NCI-H2029 (cell line): ENCODE measurements at places on chromosomes 2 and 18.

GRCh38 chr2:130829015-130829414 is 7.7 kb upstream of the ARHGEF4 start:
- no peak for DNase-seq

- DNase-seq, result no peak
These were observed 167.1 kb downstream of the PDE1A start for GRCh38 chr2:182259629-182260150.

GRCh38 chr2:181438261-181438660 is 18.9 kb upstream of the ITGA4 start:
- DNase-seq, result no peak

DNA sequence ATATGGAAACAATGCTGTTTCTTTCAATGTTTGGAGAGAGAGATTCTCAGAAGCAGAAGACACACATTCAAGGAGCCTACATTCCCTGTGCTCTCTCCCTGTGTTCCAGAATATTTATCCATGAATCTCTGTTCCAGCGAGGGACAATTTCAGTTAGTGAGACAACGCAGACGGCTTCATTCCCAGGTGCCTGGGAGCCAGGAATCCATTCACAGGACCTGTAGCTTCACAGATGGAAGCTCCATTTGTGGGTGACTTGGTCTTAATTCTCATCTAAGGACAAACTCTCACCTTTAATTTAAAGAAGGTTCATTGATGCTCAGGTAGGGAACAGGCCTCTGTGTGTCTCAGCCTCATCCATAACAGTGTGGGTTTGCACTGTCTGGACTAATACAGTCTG is 1156.6 kb downstream of the RPIA start:
- no peak for DNase-seq

DNA sequence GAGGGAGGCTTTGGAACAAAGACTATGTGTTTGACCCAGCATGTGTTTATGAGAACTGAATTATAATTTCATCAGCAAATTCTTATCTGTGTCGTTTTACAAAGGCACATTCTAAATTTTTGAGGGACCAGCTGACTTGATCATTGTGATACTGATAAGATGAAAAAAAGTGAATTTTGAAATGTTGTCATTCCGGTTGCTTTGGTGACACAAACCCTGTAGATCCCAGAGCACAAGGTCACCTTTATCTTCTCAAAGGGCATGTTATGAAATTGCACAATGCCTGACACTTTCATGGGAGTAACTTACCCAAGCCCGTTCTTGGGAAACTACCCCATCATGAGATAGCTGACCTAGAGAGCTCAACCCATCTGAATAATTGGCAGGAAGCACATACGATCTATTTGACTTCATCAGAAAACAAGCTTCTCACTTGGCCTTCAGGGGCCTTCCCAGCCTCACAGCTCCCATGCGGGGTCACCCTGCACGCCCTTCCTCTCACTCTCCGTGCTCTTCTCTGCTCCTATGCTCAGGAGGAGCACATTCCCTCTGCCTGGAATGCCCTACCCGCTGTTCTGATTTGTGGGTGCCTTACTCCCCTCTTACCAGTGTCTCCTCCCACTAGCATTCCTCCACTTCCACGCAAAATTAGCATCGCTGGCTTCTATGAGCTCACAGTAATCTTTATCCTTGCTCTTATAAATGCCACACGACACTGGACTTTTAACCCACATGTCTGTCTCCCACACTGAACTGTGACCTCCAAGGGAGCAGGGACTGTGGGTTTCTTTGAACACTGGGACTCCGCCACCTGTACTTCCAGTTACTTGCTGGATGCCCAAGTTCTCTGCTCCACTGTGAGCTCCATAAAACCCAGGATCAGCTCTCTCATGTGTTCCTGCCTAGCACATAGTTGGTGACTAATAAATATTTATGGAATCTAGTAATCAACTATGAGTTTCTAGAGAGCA is 555.8 kb upstream of the ID2 start:
- DNase-seq, result no peak

DNA sequence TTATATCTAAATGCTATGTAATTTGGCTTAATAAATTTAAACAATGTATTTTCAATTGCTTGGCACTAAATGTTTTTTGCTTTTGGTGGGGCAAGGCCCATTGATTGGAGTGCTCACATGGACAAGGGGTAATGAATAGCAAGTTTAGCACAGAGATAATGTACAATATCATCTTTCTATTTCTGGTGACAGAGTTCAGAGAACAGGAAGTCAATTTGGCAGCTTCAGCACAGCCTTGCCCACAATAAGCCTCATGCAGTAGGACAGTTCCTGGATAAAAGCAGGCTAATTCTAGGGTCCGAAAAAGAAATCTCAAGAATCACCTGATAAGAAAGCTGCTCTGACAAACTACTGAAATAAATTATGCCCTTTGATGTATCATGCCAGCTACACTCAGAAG is 443.9 kb upstream of the FSHR start:
- no peak for DNase-seq

DNA sequence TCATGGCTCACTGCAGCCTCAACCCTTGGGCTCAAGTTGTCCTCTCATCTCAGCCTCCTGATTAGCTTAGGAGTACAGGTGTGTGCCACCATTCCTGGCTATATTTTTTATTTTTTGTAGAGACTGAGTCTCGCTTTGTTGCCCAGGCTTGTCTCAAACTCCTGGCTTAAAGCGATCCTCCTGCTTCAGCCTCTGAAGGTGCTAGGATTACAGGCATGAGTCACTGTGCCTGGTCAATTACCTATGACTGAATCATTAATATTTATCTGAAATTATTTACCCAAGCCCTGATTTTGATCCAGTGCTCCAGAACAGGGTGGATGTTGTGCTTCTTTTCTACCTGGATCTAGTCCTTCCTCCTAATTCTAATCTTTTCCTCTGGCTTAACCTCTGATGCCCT is 87.8 kb downstream of the MAP2 start:
- no peak for DNase-seq

- DNase-seq, result no peak
These were observed 140.7 kb downstream of the LAMA1 start for GRCh38 chr18:6976935-6977334.

- DNase-seq, result no peak
These were observed 16.1 kb upstream of the ADI1 start for GRCh38 chr2:3535467-3535793.

GRCh38 chr18:3054780-3055179 is 41.8 kb upstream of the LPIN2 start:
- no peak for DNase-seq

GRCh38 chr18:5627776-5628511 is 84.1 kb upstream of the EPB41L3 start:
- DNase-seq, result no peak

DNA sequence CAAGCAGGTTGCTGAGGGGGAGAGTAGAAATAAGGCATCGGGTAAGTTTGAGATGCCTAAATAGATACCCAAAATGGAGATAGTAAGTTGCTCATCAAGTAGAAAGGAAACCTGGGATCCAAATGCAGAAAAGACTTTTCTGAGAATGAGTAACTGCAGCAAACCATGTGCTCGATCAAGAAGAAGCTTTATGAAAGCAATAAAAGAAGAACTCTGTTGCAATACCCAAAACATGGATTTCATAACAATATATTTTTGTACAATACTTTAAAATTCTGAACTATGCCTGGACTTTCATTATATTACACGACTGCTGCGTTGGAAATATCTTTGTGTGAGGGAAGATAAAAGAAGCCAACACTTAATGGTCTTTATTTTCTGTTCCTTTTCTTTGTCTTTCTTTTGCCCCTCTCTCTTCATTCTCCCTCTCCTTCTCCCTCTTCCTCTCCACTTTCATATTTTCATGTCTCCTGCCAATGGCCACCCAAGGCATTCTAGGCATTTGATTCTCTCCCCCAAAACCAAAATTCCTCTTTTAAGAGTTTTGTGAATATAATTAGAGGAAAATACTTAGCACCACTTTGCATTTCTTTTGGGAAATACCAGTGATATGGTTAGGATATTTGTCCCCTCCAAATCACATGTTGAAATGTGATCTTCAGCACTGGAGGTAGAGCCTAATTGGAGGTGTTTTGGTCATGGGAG is 257.6 kb downstream of the MREG start:
- no peak for DNase-seq

GRCh38 chr2:109120166-109120565 is 8.8 kb upstream of the SH3RF3 start:
- no peak for DNase-seq

DNA sequence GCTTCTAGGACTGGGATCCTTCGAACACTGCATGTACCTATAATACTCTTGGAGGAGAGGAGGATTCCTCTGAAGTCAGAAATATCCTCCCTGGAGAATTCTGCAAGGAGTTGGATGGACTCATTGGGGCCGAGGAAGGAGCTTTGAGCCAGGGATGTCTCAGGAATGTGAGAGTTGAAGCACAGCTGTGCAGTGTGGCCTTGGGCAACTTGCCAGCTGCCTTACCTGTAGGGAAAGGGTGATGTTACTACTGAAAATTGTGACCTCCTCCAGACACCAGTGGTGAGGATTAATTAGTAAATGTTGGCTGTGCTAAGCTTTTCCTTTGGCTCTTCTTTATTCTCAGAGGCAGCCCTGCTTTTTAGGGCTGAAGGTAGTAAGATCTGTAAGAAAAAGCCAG is 41.4 kb downstream of the FMNL2 start:
- DNase-seq, result no peak

GRCh38 chr2:231597014-231597611 is 4.4 kb downstream of the TEX44 start:
- DNase-seq, result no peak

GRCh38 chr2:116733699-116734098 is 1080.8 kb upstream of the DDX18 start:
- no peak for DNase-seq

GRCh38 chr2:190465060-190465459 is 56.9 kb downstream of the MFSD6 start:
- no peak for DNase-seq

- no peak for DNase-seq
These were observed 87.0 kb downstream of the EPB41L3 start for GRCh38 chr18:5456577-5457461.

DNA sequence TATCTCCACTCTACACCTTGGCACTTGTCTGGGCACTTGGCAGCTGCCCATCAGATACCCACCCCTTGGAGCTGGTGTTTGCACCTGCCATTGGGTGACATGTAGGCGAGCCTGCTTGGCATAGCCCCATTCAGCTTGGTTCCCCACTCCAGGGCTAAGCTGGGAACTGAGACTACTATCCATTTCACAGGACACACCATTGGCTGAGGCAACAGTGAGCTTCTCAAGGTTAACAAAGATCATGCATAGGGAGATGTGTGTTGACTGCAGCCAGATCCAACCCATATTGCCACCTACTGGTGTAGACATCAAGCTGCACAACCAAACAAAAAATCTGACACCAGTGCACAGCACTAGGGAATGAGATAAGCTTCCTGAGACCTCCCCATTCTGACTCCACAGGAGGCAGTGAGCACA is 1389.8 kb upstream of the TMEFF2 start:
- DNase-seq, result no peak

GRCh38 chr2:69464575-69464974 is 27.3 kb upstream of the NFU1 start:
- no peak for DNase-seq

DNA sequence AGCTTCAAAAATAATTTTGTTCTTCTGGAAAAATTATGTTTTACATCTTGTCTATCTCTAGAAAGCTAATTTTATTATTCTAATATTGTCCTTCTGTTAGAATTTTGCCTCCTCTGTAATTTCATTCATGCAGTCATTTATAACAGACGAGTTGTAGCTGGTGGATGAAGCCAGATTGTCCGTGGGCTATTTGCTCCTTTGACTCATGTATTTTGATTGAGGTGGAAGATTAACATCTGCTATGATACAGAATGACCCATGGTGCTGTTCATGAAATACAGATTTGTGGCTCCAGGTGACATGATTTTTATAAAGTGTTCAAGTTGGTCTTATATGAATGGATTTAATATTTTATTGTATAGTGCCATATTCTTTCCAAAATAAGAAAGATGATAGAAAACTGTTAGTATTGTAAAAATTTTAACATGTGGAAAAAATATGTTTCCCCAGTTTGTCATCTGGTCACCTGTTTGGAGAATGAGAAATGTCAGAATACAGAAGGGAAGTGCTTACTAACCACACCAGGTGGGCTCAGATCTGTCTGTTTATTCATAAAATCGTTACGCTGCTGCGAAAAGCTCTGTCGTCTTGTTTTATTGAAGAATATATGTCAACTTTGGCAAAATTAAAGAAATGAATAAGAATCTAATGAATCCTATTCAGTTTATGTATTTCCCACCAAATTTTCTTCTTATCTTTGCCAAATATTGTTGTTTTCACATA is 20.4 kb upstream of the L3MBTL4 start:
- DNase-seq, result no peak

- no peak for DNase-seq
These were observed 183.5 kb downstream of the SEPTIN10 start for GRCh38 chr2:109430329-109430636.
